ENCODE measurements at places on chromosomes 5 and 9.

- no peak for DNase-seq
Observed at GRCh38 chr5:133742431-133742988, 130.2 kb upstream of the FSTL4 start.

DNA sequence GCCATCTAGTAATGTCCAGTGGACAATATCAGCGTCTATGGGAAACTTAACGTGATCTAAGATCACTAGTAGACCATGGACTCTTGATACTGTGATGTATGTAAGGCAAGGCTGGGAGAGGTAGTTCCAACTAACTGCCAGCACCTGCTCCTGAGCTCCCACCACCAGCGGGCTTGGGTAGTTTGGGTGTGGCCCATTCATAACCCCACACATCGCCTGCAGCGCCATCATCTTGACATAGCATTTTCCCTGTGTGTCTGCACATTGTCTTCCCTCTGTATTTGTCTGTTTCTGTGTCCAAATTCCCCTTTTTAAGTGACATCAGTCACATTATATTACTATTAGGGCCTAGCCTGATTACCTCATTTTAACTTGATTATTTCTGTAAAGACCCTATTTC is 28.1 kb upstream of the GSN start:
- DNase-seq, result no peak

- DNase-seq, result peak; percentile 44
Observed at GRCh38 chr5:71778678-71779276, 59.7 kb downstream of the CARTPT start.

DNA sequence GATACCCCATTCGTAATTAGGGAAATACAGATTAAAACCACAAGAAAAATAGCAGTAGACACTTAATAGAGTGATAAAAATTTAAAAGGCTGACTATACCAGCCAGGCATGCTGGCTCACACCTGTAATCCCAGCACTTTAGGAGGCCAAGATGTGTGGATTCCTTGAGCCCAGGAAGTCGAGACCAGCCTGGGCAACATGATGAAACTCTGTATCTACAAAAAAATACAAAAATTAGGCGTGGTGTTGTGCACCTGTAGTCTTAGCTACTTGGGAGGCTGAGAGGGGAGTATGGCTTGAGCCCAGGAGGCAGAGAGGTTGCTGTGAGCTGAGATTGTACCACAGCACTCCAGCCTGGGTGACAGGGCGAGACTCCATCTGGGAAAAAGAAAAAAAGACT is 72.0 kb downstream of the FCHO2 start:
- no peak for DNase-seq

DNA sequence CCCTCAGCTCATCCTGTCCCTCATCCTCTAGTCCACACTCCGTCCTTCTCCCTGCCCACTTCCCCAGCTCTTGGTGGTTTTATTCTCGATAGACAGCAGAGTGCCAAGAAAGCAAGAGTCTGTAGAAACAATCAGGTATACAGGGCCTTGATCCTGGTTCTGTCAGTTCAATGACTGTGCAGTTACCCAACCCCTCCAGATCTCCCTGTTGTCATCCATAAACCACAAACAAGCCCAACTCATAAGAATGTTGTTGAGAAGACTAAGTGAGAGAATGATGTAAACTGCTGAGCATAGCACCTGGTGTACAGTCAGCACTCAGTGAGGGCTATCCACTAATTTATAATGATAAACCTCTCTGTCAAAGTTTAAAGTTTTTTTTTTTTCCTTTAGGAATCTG is 31.3 kb downstream of the ISL1 start:
- DNase-seq, result no peak

- DNase-seq, result peak; percentile 92
Observed at GRCh38 chr9:134174073-134174449, 9.7 kb upstream of the RNU6ATAC start.
